ENCODE measurements at places on chromosomes 3 and 15. TPM values are rescaled to one million over a fixed set of nuclear protein-coding genes. Genes with fewer than 3 reads are reported as not detected.

SLC24A5 gene
- 0.41 TPM for total RNA-seq

DNA sequence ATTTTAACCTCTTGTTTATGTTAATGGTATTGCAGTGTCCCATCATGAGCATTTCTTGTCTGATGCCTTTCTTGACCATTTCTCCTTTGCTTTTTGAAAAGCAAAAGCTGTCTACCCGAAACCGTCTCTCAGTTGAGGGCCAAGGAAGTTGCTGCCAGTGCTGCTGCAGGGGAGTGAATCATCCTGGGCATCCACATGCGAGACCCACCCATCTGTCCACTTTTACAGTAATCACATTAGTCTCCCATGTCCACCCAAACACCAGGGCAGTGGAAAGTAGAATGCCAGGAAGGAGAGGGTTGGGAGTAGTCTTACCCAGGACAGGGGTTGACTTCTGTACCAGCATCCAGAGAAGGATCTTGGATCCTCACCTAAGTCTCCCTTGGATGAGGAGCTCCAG, 48.6 kb upstream of the TEX264 start:
- DNase-seq = no peak

KNG1 gene
- total RNA-seq = not detected

GRCh38 chr15:78977091-78977571, 32.3 kb upstream of the CTSH start:
- DNase-seq = no peak

NR2E3 gene
- not detected for total RNA-seq

Measured in frontal cortex (tissue), 4 donors.